Natural killer cell treated with Interleukin-12 subunit alpha and Interleukin-12 subunit beta and Interleukin-15 and Interleukin-18, amount 100 ng/mL, for 72 hours (primary cell): ENCODE measurements at places on chromosomes 6 and 20. TPM values are rescaled to one million over a fixed set of nuclear protein-coding genes. Genes with fewer than 3 reads are reported as not detected.
A peak's percentile ranks its signal among the peaks of the same experiment; 100 is the strongest.

DNA sequence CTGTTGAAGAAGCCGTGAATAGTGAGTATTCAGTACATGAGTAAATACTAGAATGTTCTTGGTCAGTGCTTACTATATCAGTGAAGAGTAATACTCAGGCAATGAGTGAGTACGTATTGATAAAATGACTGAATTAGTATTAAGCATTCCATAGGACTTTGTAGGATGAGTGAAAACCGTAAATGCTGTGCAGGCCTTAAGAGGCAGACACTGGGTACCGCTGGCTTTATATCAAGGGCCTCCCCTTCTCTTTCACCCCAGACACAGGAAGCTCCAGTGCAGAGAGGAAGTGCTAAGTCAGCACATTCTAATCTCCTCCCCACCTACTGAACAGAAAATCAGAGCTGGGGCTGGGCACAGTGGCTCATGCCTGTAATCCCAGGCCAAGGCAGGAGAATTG, 24.2 kb downstream of the POFUT1 start:
- no peaks in the 10 kb centered on the region for H3K27me3 ChIP-seq
- no peak for DNase-seq
- peak overlapping the region; percentile 94 for H3K4me3 ChIP-seq
- H3K27ac ChIP-seq, result peak overlapping the region; percentile 100
- H3K36me3 ChIP-seq, result peaks cover 17% of the 10 kb centered on the region
- peaks cover 20% of the 10 kb centered on the region for H3K4me1 ChIP-seq

GRCh38 chr6:66937180-66937579, 1230.2 kb upstream of the EYS start:
- no peak for DNase-seq
- no peaks in the 10 kb centered on the region for H3K4me1 ChIP-seq
- peaks cover 1% of the 10 kb centered on the region for H3K36me3 ChIP-seq
- no peaks in the 10 kb centered on the region for H3K27me3 ChIP-seq
- H3K4me3 ChIP-seq, result no peak overlapping the region
- H3K27ac ChIP-seq, result no peak overlapping the region

DNA sequence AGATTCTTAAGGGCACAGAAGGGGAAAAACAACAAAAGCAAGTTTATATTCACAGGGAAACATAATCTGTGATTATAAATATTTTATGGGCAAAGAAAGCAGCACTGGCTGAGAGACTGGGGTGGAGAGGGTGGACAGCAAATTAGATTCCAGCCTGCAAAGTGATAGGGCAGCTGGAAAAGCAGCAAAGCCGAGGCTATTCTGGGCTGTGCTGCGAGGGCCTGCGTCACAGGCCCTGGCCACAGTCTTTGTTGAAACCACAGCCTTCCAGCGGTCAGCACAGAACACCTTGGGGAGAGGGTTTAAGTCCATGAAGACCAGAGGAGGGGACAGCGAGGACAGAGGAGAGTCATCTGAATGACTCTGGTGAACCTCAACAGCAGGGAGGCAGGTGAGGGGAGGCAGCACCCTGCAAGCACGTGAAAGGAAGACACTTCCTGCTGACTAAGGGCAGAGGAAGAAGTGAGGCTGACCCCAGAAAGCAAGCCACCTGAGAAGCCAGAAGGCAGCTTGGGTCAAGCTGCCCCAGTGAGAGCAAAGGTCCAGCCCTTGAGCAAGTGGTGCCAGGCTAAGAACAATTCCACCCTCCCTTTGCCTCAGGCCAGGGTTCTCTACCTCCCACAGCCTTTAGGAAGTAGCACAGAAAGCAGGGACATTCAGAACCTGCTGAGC, 17.1 kb downstream of the MRPL14 start:
- H3K4me1 ChIP-seq, result peaks cover 16% of the 10 kb centered on the region
- DNase-seq, result no peak
- no peaks in the 10 kb centered on the region for H3K27me3 ChIP-seq
- H3K36me3 ChIP-seq, result peaks cover 9% of the 10 kb centered on the region
- no peak overlapping the region for H3K27ac ChIP-seq
- H3K4me3 ChIP-seq, result no peak overlapping the region

DNA sequence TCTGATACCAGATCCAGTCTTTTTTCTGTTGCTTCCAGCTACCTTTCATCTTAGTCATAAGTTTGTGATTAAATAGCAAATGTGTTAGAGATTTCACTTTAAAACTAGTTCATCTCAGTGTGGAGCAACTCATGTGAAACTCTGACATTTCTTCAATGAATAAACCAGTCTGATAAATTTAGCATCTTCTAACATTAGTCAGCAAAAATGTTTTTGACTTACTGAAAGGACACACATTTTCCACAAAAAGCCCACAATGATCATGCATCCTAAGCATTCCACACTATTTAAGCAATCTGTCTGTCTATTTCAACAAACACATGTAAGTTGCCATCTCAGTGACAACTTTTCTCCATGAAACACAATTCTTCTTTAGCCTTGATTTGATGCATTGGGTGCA, 222.2 kb upstream of the SLC35B3 start:
- H3K27ac ChIP-seq, result no peak overlapping the region
- H3K36me3 ChIP-seq, result no peaks in the 10 kb centered on the region
- no peaks in the 10 kb centered on the region for H3K27me3 ChIP-seq
- DNase-seq, result no peak

GRCh38 chr6:134204031-134204430, 113.9 kb downstream of the SGK1 start:
- H3K36me3 ChIP-seq, result peaks cover 10% of the 10 kb centered on the region
- no peak for DNase-seq
- no peak overlapping the region for H3K4me3 ChIP-seq
- H3K27ac ChIP-seq, result no peak overlapping the region
- peaks cover 5% of the 10 kb centered on the region for H3K27me3 ChIP-seq

- H3K4me3 ChIP-seq, result no peak overlapping the region
- H3K27me3 ChIP-seq, result no peaks in the 10 kb centered on the region
- no peak overlapping the region for H3K27ac ChIP-seq
- H3K36me3 ChIP-seq, result no peaks in the 10 kb centered on the region
Observed at GRCh38 chr6:124190256-124190655, 386.6 kb downstream of the NKAIN2 start.

DNA sequence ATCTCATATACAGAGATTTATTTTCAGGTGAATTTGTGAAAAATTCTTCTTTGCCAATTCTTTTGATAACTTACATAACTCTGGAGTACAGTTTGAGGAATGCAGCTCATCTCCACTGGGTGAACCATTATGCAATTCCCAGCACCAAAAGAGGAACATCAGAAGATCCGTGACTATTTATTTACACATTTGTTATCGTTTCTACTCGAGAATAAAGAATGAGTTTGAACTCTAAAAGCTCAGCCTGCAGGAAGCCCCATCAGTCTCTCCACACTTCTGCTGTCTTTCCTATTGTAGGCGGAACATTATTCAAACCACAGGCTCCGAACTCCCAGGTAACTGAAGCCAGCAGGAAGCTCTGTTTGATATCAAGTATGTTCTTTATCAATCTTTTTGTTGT, 95.9 kb upstream of the IFNGR1 start:
- no peak for DNase-seq
- H3K36me3 ChIP-seq, result no peaks in the 10 kb centered on the region
- no peaks in the 10 kb centered on the region for H3K4me1 ChIP-seq
- no peak overlapping the region for H3K4me3 ChIP-seq
- H3K27ac ChIP-seq, result no peak overlapping the region

- H3K36me3 ChIP-seq, result no peaks in the 10 kb centered on the region
Observed at GRCh38 chr20:16096756-16097326, 476.4 kb downstream of the KIF16B start.

- no peaks in the 10 kb centered on the region for H3K27me3 ChIP-seq
- no peak overlapping the region for H3K4me3 ChIP-seq
- H3K36me3 ChIP-seq, result no peaks in the 10 kb centered on the region
- DNase-seq, result no peak
- H3K4me1 ChIP-seq, result no peaks in the 10 kb centered on the region
Observed at GRCh38 chr20:14583413-14583812, 246.0 kb upstream of the FLRT3 start.

Gene SAMD5
- not detected for total RNA-seq

Gene DDO
- total RNA-seq, result not detected

Gene FAM209A
- total RNA-seq, result 5.8 TPM
